ENCODE measurements at places on chromosomes 1 and 21. TPM values are rescaled to one million over a fixed set of nuclear protein-coding genes. Genes with fewer than 3 reads are reported as not detected.

UBL4B gene
- total RNA-seq: 0.57 TPM

ADGRL4 gene
- total RNA-seq: 0.10 TPM

CD52 gene
- total RNA-seq: 2.0 TPM

RBM8A gene
- 195 TPM for total RNA-seq

GJA5 gene
- not detected for total RNA-seq

DTL gene
- 41.0 TPM for total RNA-seq

SPRR5 gene
- not detected for total RNA-seq

TNFRSF9 gene
- total RNA-seq: 0.20 TPM

HAO2 gene
- total RNA-seq: not detected

COL16A1 gene
- total RNA-seq: 2.2 TPM

TGFBR3 gene
- 7.1 TPM for total RNA-seq

- no peak for DNase-seq
These were observed 171.0 kb downstream of the ZC3H11B start for GRCh38 chr1:219441884-219442283.

DNA sequence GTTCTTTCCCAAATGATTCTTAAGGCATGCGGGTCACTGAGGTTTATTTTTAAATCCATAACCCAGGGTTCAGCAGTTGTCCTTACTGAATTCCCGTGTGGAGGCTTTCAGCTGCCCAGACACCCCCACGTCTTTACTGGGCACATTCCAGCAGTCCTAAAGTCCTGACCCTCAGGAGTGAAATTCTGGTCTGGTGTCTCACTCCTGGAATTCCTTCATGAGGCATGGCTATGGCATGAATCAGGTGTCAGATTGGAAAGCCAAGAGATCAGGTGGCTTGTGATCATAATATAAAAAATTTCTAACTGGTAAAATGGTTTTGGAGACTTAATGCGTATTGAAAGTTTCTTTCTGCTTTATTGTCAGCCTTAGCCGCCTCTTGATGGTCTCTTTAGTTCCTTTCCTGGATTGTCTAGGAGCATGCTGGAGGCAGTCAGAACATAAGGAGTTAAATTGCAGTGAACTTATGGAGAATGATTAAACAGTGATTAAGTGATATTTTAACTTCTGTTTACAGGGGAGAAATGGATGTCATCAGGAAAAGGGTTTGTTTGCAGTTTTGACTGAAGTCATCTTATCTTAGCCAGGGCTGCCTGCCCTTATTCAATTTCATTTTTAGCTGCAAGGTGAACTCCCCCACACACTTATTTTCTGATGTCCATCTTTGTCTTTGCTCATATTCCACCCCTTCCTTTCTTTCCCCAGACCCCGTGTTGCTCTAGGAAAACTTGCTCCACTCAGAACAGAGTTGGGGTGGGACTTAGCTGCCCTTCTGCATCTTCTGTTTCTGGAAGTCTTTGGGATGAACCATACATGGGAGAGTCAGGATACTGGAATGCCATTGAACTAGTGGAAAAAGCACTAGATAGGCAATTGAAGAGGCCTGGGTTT lies 25.7 kb upstream of the MACF1 start:
- peak; percentile 52 for DNase-seq

DNA sequence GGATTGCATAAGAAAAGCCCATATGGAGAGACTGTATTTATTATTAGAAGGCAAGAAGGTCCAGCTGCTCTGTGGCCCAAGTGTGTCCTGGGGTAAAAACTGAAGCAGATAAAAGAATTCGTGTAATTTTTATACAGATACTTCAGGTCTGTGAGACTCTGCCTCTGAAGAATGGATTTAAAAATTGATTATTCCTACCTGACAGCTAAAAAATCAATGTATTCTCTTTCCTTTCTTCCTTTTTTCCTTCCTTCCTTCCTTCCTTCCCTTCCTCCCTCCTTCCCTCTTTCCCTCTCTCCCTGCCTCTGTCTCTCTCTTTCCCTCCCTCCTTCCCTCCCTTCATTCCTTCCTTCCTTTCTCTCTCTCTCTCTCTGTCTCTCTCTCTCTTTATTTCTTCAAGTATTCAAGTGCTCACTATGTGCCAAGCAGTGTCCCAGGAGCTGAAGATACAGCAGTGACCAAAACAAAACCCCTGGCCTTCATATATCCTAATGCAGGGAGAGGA lies 11.3 kb upstream of the MGST3 start:
- no peak for DNase-seq

DNA sequence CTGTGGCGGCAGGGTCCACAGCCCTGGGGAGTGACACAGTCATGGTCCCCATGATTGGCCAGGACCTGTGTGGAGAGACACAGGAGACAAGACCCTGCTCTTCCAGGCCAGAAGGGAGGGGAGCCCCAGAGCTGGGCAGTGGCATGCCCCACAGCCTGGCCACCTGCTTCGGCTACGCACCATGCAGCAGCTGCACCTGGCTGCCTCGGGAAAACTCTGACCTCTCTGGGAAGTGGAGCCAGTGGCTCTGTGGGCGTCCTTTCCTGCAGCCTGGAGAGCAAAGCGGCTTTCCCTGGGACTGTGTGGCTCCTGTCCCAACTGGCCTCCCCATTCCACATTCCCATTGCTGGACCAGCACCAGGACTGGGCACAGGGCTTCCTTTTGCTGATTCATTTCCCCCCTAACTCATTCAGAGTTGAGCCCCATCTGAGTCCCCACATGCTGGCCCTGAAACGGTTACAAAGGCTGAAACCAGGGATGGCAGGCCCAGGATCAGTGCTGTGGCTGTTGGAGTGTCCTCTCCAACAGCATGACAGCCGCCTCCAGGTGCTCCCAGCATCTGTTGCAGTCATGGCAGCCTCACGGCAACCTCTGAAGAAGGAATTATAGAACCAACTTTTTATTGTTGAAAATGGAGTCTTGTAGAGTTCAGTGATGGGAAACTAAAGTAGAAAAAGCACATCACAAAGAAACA lies 15.0 kb downstream of the OXCT2 start:
- DNase-seq: no peak

DNA sequence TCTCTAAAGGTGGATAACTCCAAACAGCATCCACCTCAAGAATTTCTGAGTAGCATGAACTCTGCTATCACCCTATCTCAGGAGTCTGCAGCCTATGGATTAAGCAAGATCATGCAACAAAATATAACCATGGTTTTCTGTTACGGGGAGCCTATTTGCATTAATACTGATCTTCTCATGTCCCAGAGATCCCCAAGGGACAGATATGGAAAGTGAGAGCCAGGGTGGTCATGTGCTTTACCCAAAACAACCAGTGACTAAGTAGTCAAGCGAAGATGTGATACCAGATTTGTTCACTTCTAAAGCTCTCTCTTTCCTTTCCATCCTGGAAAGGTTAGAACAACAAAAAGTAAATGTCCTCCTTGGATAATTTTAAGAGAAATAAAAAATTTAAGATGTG lies 125.1 kb downstream of the PRRX1 start:
- DNase-seq: no peak

- no peak for DNase-seq
These were observed 107.5 kb downstream of the RGL1 start for GRCh38 chr1:183912265-183912886.

DNA sequence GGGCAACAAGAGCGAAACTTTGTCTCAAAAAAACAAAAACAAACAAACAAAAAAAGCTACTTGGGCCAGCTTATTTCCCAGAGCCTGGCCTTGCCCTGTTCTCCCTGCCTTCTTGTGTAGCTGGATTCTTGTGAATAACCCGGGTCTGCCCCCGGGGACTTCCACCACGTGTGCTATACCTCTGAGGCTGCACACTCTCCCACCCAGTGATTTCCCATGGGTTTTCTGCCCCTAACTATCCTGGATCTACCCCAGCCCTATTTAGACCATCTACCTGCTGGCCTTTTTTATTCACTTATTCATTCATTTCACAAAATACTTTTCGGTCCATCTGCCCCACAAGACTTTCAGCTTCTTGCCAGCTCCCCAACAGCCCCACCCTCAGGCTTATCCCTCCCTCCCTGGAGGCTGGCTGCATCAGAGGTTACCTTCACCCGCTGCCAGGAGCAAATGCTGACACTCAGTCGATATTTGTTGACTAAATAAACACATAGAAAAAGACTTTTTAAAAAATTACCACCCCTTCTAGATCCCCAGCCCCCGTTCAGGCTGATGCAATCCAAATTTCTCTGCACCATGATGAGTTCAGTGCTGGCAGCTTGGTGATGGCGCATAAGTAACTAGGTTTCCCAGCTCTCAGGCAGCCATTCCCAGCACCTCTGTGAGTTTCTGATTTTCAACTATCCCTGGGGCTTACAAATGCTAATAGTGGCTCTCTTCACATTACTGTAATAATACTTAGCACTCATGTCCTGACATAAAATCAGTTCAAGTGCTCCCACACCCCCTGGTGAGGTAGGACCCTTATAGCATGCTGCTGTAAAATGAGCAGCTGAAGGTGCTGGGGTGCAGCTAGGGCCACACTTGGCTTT lies 30.7 kb upstream of the TARBP1 start:
- DNase-seq: no peak

- no peak for DNase-seq
These were observed 371.3 kb downstream of the VAV3 start for GRCh38 chr1:107593501-107594209.

GRCh38 chr1:66348776-66349175 lies 185.2 kb upstream of the SGIP1 start:
- DNase-seq: no peak

GRCh38 chr1:11341901-11342552 lies 69.0 kb downstream of the UBIAD1 start:
- DNase-seq: no peak

DNA sequence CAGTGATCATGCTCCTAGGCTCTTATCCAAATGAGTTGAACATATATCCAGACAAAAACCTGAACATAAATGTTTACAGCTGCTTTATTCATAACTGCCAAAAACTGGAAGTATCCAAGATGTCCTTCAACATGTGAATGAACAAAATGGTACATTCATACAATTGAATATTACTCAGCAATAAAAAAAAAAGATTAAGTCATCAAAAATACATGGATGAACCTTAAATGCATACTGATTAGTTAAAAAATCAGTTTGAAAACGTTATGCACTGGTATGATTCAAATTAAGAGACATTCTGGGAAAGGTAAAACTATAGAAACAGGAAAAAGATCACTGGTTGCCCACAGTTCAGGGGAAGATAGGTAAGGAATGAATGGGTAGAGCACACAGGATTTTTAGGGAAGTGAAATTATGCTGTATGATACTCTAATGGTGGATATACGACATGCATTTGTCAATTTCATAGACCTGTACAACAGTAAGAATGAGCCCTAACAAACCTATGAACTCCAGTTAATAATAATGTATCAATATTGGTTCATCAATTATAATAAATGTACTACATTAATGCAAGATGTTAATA lies 3.1 kb downstream of the LRRC40 start:
- DNase-seq: no peak

GRCh38 chr1:159929155-159930051 lies 4.1 kb upstream of the TAGLN2 start:
- no peak for DNase-seq

- DNase-seq: no peak
These were observed 7.7 kb downstream of the CFAP298 start for GRCh38 chr21:32604464-32604863.

- no peak for DNase-seq
These were observed 2.2 kb upstream of the CD1B start for GRCh38 chr1:158333405-158334155.

DNA sequence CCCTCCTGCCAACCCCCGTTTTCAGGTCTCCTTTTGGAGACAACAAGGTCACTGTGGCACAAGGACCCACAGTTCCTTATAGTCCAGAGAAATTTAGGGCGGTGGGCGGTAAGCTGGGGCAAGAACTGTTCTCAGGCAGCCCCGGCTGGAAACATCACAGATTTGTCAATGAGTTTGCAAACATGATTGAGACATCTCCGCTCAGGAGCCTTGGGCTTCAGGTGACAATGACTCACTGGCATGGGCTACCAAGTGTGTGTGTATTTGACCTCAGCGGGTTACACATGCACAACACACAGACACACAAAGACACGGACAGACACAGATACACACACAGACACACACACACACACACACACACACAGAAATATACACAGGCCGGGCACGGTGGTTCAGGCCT lies 58.2 kb upstream of the ABCG1 start:
- no peak for DNase-seq

GRCh38 chr1:158374860-158375259 lies 21.2 kb downstream of the CD1E start:
- DNase-seq: no peak

GRCh38 chr1:3229081-3229725 lies 160.2 kb downstream of the PRDM16 start:
- no peak for DNase-seq

DNA sequence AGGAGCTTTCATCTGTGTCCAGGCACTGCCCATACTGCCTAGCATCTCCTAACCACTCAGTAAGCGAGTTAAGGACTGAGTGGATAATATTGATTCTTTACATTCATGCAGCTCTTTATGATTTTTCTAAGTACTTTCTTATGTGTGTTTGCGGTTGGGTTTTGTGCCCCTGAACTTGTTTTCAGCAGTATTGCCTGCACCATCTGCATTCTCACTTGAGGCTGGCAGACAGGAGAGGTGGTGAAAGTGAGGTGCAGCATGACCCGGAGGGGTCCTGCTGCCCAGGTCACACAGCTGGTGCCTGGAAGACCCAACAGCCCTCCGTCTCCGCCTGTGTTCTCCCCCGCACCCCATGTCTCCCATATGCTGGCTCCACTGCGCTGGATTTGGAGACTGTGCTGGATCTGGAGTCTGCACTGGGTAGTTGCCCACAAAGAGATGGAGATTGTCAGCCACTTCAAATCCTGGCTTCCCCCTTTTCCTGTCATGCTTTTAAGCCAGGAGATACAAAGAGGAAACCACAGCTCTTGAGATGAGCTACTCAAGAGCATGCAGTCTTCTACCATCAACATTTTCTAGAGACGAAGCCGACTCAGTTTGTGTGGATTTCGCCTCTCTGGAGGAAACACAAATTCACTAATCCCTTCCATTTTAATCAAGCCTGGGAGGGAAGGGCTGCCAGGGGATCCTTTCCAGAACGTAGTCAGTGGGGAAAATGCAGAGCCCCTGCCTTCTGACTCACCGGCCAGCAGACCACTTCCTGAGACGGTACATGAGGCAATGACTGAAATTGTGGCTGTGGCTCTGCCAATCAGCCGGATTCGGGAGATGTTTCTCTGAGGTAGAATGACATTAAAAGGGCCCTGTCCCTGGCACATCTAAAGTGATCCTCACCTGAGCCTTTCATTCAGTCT lies 71.7 kb upstream of the ANGPTL1 start:
- no peak for DNase-seq

GRCh38 chr1:182869241-182869666 lies 30.1 kb downstream of the DHX9 start:
- DNase-seq: no peak

GRCh38 chr1:4108331-4108730 lies 208.3 kb upstream of the C1orf174 start:
- peak; percentile 4 for DNase-seq

DNA sequence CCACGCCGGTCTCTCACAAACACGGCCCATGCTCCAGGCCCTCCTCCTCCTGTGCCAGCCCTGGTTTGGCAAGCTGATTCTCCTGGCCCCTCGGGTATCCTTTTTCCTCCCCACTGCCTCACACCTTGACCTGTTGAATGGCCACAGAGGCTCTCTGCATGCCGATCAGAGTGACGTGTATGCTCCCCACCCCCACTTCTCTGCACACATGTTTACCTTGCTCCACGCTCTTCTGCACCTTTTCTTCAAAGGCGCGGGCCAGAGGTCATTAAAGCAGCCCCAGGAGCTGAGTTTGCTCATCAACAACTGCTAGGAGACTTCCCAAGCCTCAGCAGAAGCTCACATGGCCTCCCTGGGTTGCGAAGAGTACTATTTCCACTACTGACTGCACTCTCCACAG lies 139.3 kb upstream of the EDN2 start:
- no peak for DNase-seq

- DNase-seq: no peak
These were observed 372.5 kb upstream of the ST6GALNAC5 start for GRCh38 chr1:76494807-76495206.
